ENCODE measurements at places on chromosomes 11 and 22.

DNA sequence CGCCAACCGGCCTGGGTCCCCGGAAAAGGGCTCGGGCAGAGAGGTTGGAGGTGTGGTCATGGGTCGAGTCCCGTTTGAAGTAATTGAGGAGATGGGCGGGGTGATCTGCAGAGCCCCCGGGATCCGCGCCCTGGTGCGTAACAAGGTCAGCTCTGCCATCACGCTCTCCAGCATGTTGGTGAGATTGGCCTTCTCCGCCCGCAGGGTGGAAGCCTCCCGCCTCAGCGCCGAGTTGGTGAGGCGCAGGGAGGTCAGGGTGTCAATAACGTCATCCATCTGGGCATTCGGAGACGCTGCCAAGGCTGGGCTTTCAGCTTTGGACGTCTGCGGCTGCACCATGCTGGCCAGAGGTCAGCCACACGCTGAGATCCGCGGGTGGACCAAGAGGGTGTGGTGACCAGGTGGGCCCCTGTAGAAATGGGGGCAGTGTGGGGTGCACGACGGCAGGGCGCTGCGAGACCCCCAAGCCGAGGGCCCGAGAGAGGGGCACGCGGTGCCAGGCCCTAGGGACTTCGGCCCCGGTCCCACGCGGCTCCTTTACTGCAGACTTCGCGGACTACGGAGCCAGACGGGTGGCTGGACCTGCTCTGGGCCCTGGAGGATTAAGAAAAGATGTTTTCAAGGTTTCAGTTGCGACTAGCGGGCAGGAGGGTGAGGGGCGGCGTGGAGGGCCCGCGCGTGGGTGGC is 672 bp downstream of the RTL6 start:
- no peak for DNase-seq

DNA sequence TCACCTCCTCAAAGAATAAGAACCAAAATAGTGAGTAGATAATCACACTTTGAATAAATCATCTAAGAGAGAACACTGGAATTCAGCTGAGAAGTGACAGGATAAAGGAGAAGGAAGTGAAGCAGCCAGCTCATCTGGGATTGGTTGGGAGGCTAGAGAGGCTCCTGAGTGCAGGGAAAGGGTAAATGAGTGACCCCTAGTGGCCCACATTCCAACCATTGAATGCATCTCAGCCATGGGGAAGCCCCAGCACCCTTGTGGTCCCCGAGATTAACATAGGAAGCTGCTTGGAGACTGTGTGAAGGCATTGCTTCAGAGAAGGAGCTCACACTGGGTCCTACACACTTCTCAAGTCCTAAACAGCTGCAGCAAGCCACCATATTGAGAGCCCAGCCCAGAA is 82.3 kb downstream of the JRKL start:
- DNase-seq = no peak

GRCh38 chr11:72672597-72673238 is 1.5 kb downstream of the PDE2A start:
- DNase-seq = no peak

- DNase-seq = no peak
These were observed 127.1 kb upstream of the BMAL1 start for GRCh38 chr11:13150487-13150886.

GRCh38 chr11:114964676-114965214 is 286.4 kb downstream of the NXPE2 start:
- no peak for DNase-seq

All from stimulated activated CD4-positive, alpha-beta T cell treated with anti-CD3 and anti-CD28 coated beads, Interleukin-1b, Interleukin-23, amount 100 ng/mL, for 48 hours (primary cell).